ENCODE measurements at places on chromosomes 2 and 18.

GRCh38 chr18:44374966-44375365, 305.7 kb upstream of the SETBP1 start:
- DNase-seq: no peak

- DNase-seq: peak; percentile 63
Measured at GRCh38 chr18:25005541-25006403, 346.2 kb downstream of the ZNF521 start.

DNA sequence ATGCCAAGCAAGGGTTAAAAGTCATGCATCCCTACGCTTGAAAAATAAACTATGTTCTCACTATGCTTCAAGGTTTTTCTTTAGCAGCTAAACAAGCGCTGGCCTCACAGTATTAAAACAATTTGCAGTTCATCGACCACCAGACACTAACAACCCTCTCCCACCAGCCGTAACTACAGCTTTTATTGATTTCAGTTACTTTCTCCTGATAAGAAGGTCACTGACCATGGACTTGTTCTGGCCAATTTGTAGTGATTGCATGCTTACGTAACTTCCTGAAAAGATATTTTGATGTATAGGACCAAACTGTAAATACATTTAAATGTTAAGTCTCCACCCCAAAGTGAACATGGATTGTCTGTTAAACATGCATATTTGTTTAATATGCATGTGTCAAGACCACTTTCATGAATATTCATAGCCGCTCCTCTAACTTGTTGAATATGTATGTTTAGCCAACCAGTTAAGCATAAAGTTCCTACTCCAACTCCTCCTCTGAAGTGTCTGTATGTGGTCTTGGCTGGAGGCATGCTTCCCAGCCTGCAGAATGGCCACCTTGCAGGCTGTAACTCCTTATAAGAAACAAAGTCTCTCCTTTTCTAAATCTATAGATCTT, 1.7 kb upstream of the THOC1 start:
- no peak for DNase-seq

DNA sequence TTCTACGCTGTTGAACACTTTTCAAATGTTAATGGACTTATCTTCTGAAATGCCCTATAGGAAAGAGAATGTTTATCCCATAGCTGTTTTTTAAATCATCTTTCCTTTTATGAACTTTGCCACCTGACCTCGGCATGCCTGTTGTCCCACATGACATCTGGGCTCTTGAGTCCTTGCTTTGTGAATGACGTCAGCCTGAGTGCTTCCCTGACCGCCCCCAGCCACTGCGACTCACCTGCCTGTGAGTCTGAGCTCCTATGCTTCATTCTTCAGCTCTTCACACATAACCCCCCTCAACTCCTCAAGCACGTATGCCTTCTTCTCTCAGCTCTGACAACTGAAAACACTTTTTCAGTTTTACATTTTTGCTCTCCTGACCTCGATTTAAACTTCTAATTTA, 166.8 kb downstream of the DCDC2C start:
- no peak for DNase-seq

- no peak for DNase-seq
Measured at GRCh38 chr18:2218101-2218500, 353.2 kb downstream of the METTL4 start.

- DNase-seq: no peak
Measured at GRCh38 chr2:45874344-45874743, 222.9 kb downstream of the PRKCE start.

DNA sequence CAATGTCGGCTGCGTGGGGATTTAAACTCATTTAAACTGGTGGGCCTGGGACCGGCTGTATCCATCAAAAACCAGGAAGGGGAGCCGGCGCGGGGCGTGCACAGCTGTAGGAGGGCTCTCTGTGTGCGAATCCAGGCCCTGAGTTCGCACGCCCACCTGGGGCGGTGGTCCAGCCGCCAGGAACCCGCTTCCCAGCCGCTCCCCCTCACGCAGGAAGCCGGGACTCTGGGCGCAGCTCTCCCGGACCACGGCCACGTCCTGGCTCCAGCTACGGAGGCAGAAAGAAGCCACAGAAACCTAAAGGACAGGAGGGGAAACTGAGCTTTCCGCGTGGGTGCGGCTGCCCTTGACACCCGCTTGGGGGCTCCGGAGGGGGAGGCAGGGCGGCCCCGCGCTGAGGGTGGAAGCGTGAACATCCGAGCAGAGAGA, 80.6 kb downstream of the GFPT1 start:
- no peak for DNase-seq

DNA sequence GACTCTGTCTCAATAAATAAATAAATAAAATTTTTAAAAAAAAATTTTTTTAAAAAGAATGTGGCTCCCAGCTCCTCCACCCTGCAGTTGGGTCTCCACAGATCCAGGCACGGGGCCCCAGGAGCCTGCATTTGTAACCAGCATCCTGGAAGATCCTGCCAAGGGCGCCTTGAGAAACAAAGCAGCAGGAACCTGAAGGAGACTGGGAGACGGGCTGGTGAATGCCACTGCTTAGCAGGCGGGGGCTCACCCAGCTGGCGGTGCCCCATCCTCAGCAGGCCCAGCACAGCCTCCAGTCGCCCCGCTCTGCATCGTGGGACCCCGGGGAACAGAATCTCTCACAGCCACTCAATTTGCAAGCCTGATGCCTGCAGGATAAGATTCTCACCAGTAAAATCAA, 187.5 kb upstream of the SALL3 start:
- no peak for DNase-seq

DNA sequence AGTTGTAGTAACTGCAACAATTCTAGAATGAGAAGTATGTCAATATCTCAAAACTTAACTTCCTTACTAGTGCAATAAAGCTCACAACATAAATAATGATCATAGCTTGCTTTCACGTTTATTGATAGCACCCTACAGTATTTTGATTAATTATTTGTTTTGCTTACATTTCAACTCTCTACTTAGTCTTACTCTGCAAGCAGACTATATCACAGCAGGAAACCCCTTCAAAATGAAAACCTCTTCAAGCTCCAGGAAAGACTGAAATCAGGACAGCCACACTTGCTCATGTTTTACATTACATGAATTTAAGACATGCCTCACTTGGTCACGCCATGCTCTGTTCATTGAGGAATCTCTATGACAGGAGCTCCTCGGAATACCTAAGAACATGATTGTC, 3.3 kb downstream of the OLA1 start:
- no peak for DNase-seq

GRCh38 chr2:45285311-45285710, 276.1 kb upstream of the SIX2 start:
- no peak for DNase-seq

- no peak for DNase-seq
Measured at GRCh38 chr2:6945087-6945813, 28.0 kb downstream of the RNF144A start.

- no peak for DNase-seq
Measured at GRCh38 chr2:105113616-105114291, 75.9 kb downstream of the MRPS9 start.

GRCh38 chr2:40415391-40415790, 36.5 kb downstream of the SLC8A1 start:
- no peak for DNase-seq

DNA sequence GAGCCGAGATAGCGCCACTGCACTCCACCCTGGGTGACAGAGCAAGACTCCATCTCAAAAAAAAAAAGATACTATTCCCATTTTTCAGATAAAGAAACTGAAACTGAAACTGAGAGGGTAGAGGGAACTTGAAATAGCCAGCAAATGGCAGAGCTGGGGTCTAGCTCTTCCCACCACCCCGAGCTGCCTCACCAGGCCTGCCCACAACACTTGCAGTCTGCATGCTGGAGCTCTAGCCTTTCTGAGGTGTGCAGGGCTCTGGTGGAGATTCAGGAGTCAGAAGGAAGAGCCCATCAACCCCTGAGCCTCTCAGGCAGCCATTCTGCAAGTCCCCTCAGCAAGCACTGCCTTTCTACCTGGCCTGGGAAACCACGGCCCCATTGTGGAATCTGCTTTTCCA, 14.3 kb downstream of the EDAR start:
- DNase-seq: no peak

DNA sequence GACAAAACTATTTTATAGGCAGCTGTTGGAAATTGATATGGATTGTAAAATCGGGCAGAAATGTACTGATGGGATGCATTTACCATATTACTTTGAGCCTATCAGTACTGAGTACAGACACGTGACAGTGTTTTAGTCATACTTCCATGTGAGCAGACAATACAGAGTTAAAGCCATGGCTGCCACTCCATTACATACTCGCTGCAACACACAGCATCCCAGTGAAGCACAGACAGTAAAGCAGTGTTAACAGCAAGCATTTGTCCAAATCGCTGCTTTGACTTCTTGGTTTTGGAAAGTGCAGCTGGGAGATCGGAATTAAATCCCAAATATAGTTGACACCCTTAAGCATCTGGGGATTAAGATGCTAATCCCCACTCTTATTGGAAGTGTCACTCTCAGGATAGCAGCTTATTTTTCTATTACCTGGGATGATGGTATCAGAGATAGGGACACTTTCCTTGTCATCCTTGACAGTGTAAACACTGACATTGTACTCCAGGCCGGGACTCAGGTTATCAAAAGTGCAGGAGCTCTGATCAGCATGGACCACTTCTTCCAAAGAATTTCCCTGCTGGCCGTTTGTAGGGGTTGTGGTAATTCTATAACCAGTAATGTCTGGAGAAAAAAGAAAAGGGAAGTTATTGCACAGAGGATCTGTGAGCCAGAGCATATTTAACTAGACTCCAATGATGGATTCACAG, 41.6 kb downstream of the FN1 start:
- no peak for DNase-seq

- DNase-seq: no peak
Measured at GRCh38 chr2:200472853-200473464, 36.9 kb downstream of the KCTD18 start.

- no peak for DNase-seq
Measured at GRCh38 chr2:232422051-232422450, 15.4 kb downstream of the ALPG start.

DNA sequence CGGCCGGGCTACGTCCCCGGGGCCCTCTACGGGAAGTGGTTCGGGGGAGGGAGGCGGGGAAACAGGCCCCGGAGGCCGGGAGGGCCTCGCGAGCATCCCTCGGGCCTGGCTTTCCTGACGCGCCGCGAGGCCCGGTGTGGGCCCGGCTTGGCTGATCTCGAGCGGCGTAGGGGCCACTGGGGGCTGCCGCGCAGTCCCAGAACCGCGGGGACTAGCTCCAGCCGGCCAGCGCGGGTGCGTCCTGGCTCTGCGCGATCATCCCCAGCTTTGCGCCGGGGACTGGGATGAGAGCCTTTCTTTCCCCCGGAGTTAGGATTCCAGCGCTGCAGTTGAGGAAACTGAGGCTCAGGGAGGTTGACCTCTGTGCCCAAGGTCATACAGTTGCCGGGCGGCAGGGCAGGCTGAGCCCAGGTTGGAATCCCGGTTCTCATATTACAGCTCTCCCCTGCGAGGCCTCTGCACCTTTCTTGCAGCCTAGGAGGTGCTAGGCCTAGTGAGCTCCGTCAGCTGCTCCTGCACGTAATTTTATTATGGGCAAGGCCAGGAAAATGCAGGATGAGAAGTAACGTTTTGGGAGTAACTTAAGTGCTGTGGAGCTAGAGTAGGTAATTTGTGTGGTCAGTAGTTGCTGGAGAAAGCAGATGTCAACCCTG, 501 bp downstream of the LPIN1 start:
- peak; percentile 28 for DNase-seq

DNA sequence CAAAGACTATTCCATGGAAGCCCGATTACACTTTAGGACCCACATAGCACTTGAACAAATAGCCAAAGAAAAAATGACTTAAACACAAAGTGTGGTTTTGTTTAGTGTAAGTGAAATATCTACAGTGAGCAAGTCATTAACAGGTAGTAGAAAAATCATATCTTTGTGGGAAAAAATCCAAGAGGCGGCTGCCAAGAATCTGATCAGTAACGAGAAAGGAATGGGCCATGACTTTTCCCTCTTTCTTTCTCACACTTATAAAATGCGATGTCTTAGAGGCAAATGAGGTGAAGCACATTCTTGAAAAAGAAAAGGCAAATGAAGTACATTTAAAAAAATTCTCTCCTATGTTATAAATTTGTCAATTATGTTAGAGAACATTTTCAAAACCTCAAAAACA, 12.9 kb upstream of the GEMIN6 start:
- peak; percentile 57 for DNase-seq

DNA sequence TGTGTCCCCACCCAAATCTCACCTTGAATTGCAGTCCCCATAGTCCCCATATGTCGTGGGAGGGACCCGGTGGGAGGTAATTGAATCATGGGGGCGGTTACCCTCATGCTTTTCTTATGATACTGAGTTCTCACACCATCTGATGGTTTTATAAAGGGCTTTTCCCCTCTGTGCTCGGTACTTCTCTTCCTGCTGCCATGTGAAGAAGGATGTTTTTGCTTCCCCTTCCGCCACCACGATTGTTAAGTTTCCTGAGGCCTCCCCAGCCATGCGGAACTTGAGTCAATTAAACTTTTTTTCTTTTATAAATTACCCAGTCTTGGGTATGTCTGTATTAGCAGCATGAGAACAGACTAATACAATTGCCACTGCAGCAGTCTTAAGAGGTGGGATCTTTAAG, 134.9 kb downstream of the LTBP1 start:
- DNase-seq: no peak

DNA sequence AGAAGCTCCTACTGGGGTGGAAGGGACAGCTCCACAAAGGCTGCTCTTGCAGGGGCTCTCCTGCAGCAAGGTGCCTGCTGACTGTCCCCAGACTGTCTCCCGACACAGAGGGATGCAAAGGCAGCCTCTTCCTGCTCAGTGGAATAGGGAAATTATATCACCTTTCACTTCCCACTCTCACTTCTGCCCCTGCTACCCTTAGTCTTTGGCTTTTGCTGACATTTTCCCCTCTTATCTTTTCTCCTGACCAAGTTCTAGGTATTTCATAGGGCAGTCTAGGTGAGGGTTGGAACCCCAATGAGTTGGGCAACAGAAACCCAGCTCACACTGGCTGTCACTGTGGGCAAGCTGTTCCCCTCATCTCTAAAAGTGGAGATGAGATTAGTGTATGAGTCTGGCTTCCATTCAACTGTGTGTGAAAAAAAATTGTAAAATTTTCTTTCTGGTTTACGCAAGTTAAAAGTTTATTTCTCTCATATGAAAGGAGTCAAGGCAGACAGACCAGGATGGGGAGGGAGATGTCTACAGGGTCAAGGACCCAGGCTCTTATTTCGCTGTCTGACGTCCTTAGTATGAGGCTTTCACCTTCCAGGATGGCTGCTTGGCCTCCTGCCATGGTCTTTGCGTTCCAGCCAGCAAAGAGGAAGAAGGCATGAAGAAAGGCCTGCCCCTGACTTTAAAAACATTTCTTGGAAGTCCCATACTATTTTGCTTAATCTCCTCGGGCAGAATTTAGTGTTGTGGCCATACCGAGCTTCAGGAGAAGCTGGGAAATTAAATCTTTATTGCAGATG, 7.5 kb upstream of the MOCOS start:
- DNase-seq: no peak

DNA sequence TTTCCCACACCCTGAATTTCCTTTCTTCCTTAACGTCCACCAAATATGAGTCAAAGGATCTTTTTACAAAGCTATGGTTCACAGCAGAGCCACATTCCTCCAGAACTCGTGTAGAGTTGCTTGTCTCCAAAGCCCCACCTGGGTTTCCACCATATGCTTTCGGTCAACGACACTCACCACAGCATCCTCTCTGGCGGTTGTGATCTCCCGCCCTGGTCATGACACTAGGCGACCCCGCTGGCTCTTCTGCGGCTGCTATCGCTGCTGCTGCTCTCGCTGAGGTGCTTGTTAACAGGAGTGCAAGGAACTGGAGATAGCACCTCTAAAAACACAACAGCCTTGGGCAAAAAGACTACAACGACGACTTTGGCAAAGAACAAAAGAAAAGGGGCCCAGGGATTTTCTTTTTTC, 340 bp downstream of the SLC40A1 start:
- peak; percentile 47 for DNase-seq

GRCh38 chr2:148602885-148603561, 41.5 kb upstream of the EPC2 start:
- no peak for DNase-seq
